ENCODE measurements at places on chromosomes 11 and 22.

GRCh38 chr22:46915950-46916730 lies 153.7 kb downstream of the TBC1D22A start:
- DNase-seq, result no peak

- peak; percentile 7 for DNase-seq
Measured at GRCh38 chr11:90135016-90135415, 553 bp downstream of the NAALAD2 start.

GRCh38 chr11:62572431-62572830 lies 1.3 kb downstream of the EEF1G start:
- DNase-seq, result no peak

DNA sequence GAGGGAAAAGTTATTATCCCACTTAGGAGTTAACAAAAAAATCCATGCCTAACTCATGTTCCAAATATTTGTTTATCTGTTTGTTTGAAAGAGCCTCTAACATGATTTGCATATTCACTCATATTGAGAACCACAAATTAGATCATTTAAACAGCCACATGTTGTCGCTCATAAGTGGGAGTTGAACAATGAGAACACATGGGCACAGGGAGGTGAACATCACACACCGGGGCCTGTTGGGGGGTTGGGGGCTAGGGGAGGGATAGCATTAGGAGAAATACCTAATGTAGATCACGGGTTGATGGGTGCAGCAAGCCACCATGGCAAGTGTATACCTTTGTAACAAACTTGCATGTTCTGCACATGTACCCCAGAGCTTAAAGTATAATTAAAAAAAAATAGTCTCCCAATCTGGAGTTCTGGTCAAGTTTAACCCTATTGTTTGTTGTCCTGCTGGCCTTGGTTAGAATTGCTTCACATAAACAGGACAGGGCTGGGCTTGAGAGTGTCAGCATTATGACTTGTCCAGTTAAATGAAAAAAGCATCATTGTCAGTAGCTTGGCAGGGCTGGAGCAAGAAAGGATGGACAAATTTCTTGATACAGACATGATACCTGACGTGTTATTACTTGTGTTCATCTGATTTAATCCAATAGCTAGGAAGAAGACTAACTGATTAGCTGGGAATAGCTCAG lies 57.8 kb upstream of the PSMA1 start:
- DNase-seq, result no peak

DNA sequence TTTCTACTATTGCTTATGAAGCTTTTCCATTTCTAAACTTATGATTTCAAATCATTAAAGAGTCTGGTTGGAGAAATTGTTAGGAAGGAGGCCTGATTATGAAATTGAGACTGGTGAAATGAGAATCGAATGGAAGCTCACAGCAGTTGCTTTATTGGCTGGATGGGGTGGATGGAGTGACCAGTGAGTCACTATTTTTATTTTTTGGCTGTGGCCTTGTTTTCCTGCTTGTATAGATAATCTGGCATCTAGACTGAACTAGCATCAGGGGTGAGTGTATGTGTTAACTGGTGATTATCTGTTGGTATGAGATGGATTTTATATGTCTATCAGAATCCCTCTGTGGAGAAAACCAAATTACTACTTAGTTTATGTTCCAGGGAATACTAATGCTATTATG lies 36.2 kb downstream of the UVRAG start:
- DNase-seq, result peak; percentile 70

- DNase-seq, result no peak
Measured at GRCh38 chr22:21449531-21450319, 17.5 kb upstream of the TMEM191C start.

GRCh38 chr22:20919718-20920117 lies 2.5 kb downstream of the CRKL start:
- DNase-seq, result no peak

GRCh38 chr11:10379022-10379421 lies 74.1 kb downstream of the ADM start:
- DNase-seq, result peak; percentile 45

GRCh38 chr11:120462825-120463224 lies 48.7 kb upstream of the GRIK4 start:
- no peak for DNase-seq

DNA sequence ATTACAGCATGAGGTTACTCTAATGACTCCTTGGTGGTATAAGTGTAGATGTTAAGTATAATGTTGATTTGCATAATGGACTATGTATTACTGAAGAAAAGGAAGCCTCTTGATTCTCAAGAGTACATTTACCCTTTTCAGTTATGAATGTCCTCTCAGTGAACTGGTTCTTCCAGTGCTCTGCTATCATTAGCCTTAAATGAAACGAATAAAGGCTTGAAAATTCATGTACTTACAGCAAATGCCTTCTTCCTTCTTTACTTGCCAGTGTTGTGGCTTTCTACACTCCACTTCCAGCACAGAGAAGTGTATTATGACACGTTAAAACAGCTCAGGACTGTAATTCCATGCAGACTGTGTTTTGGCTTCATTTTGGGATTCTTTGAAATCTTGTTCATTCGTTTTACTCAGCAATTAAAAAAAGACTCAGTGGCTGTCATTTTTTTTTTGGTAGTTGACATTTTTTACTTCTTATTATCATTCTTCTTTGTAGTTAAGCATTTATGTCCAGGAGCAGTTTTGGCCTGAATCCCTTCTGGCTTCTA lies 96.9 kb downstream of the MTMR3 start:
- DNase-seq, result no peak

- DNase-seq, result peak; percentile 76
Measured at GRCh38 chr11:32809313-32809712, 14.9 kb upstream of the CCDC73 start.

- DNase-seq, result peak; percentile 30
Measured at GRCh38 chr22:37043828-37044538, 7.6 kb upstream of the KCTD17 start.

DNA sequence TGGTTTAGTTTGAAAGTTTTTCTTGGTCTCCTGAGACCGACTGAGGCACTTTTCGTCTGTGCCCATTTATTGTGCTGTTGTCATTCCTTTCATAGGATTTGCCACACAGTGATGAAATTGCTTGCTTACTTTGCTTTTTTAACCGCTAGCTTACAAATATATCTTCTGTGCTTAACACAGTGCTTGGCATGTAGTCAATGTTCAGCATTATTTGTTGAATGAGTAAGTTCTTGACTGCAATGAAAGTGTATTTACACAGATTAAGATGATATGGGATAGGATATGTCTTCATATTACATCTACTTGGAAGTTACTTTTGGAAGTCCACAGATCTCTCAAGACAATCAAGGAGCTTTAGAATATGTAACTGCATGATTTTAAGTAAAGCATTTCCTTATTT lies 91.2 kb downstream of the GRIA4 start:
- no peak for DNase-seq

DNA sequence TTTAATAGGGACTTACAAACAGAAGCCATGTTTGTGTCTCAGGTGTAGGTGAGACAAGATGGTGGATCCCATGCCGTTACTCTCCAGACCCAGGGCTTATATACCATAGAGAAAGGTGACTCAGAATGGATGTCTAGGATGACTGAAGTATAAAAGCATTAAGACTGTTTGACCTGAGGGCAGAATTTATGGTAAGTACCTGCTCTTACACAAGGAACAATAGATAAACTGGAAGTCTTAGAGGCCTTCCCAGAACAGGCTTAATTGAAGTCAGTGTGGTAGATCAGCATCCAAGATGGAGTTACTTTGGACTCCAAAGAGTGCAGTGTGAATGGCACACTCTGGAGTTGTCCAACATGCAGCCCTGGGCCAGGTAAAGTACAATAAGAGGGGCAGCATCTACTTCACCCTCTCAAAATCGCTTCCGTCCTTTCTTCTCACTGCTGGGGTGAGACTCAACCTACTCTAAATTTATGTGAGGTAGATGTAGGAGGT lies 387.0 kb upstream of the DDI1 start:
- DNase-seq, result no peak

DNA sequence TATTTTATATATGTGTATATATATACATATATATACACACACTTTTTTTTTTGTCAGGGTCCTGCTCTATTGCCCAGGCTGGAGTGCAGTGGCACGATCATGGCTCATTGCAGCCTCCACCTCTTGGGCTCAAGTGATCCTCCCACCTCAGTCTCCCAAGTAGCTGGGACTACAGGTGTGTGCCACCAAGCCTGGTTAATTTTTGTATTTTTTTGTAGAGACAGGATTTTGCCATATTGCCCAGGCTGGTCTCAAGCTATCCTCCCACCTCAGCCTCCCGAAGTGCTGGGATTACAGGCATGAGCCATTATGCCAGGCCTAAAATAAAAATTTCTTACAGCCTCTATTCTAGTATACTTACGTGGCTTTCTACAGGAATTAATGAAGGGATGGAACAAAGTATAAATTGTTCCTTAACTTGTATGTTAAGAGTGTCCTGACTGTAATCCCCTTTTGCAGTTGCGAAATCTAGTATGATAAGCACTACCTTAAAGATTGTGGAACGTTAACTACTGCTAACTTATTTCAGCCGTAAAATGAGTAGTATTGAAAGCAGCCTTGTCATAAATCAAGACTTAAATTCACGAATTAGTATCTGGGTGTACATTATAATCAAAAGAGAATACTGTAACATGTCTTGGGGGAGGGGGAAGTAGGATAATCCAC lies 2.1 kb downstream of the TRAF6 start:
- DNase-seq, result no peak

DNA sequence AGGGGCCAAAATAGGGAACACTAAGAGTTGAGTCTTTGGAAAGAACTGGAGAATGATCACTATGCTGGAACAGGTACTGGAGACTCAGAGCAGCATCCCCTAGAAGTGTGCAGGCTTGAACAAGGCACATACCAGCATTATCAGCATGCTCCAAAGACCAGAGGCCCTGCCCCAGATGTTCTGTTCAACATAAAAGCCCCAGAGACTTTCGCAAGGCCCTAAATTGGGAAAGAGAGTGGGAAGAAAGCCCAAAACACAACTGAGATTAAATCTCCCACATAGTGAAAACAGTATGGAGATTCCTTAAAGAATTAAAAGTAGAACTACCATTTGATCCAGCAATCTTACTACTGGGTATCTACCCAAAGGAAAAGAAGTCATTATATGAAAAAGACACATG lies 9.4 kb downstream of the CNGA4 start:
- peak; percentile 72 for DNase-seq

DNA sequence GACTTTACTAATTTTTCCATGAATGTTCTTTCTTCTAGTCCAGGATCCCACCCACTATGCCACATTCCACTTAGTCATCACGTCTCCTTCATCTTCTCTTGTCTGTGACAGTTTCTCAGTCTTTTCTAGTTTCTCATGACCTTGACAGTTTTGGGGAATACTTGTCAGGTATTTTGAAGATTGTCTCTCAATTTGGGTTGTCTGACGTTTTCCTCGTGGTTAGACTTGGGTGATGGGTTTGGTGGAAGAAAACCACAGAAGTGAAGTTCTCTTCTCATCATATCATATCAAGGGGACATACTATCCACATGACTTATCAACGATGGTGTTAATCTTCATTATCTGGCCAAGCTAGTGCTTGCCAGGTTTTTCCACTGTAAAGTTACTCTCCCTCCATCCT lies 102.4 kb downstream of the LRRC32 start:
- no peak for DNase-seq

- peak; percentile 74 for DNase-seq
Measured at GRCh38 chr11:97722065-97722464, 1298.7 kb upstream of the CNTN5 start.

- no peak for DNase-seq
Measured at GRCh38 chr22:30128511-30128910, 48.2 kb downstream of the HORMAD2 start.

DNA sequence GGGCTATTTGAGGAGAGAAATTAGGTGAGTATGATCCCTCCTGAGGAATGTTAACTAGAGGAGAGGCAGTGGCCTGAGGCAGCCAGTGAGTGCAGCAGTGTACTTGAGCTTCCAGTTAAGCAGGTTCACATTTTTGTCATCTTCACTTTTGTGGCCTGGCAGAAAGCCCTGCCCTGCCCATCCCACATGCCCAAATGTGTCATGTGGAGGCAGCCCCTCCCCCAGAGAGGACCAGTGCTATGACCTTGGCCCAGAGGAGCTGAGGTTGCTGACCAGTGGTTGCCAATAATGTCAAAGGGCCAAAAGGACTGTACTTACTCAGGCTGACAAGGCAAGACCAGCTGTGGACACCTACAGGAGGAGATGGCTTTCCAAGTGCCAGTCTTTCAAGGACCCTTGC lies 17.6 kb upstream of the GRK2 start:
- peak; percentile 62 for DNase-seq

- DNase-seq, result peak; percentile 45
Measured at GRCh38 chr11:26286472-26287066, 45.4 kb upstream of the ANO3 start.

- DNase-seq, result no peak
Measured at GRCh38 chr22:33524511-33525260, 395.6 kb downstream of the LARGE1 start.

DNA sequence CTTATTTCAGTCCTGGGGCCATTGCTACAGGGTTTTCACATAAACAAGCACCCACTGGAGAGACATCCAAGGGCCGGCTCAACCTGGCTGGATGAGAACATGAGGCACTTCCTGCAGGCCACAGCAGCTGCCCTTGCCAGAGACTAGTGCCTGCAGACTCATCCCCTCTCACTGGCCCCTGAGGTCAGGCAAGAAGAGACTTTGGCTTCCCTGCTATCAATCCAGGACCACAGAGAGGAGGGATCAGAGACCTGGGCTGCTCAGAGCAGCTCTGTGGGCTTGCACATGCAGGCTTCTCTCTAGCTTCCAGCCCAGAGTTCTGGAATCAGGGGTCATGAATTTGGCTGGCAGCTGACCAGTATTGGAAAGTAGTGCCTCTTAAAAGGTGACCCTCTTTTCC lies 79.5 kb downstream of the CABIN1 start:
- DNase-seq, result no peak

DNA sequence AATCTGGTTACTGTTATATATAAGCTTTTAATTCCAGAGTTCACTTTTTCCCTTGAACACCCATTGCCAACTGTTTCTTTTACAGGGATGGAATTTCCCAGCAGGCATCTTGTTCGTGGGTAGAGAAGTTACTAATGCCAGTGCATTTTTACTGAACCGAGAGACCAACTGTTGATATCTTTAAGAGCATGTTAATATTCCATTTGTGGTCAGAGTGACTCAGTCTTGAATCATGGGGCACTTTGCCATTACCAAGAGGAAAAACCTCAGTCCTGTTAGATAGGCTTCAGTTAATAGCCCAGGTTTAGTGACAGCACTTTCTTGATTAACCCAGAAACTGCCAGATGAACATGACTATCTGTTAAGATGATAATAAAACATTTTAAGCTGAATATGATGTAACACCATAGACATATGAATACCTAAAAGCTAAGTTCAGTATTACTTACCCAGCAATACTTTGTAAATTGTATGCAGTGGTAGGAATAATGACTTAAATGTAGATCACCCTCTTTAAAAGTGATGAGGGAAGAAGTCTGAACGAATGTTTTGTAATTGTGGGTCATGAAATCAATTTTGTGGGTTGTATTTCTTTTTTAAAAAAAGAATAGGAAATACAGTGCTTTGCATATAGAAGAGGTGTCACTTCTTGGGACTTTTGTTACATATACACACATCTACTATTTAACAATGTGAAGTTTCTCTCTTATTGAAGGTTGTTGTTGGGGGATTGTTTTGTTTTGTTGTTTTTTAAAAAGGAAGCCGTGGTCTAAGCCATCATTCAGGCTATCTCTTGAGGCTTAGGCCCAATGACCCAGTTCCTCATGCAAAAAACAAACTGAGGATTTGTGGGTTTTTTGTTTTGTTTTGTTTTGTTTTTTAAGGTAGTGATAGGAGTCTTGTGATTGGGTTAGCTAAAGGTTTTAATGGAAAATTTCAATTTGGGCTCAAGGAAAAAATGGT lies 79.2 kb upstream of the GRIK4 start:
- peak; percentile 99 for DNase-seq

Data from fibroblast of mammary gland (primary cell).